Activated CD4-positive, alpha-beta T cell treated with anti-CD3 and anti-CD28 coated beads for 24 hours (primary cell): ENCODE measurements at places on chromosomes 2 and 18.

DNA sequence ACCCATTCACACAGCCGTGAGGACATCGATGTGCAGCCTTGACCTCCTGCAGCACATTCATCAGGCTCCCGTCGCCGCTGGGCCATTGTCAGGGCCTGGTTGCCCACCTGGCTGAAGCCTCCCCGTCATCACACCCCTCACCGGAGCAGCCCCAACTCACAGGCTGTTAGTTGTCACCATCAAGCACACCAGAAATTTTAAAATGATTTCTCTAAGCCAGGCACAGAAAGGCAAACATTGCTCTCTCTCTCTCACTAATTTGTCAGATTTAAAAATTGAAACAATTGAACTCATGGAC lies 167.1 kb downstream of the RTP5 start:
- DNase-seq, result no peak

DNA sequence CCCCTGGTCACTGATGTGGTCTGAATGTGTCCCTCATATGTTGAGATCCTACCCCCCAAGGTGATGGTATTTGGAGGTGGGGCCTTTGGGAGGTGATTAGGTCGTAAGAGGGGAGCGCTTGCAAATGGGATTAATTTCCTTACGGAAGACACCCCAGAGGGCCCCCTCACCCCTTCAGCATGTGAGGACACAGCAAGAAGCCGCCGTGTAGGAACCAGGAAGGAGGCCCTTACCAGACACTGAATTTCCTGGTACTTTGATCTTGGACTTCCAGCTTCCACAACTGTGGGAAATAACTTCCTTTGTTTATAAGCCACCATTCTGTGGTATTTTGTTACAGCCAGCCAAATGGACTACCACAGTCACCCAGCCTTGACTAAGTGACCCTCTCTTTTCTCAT lies 35.9 kb downstream of the NCK2 start:
- no peak for DNase-seq

DNA sequence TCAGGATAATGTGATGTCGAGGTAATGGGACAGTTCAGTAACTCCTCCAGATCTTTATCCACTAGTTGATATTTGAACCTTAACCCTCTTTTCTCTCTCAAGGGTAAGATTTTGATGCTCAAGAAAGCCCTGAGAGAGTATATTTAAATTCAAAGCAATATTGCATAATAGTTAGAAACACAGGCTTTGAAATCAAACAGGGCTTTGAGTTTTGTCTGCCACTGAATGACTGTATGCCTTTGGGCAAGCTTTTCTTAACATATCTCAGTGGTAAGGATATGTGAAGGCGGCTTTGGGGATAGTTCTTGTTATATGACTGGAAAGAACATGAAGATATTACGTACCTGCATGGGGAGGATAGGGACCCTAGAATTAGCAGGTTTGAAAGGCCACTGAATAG lies 11.1 kb downstream of the ITPRID2 start:
- no peak for DNase-seq

DNA sequence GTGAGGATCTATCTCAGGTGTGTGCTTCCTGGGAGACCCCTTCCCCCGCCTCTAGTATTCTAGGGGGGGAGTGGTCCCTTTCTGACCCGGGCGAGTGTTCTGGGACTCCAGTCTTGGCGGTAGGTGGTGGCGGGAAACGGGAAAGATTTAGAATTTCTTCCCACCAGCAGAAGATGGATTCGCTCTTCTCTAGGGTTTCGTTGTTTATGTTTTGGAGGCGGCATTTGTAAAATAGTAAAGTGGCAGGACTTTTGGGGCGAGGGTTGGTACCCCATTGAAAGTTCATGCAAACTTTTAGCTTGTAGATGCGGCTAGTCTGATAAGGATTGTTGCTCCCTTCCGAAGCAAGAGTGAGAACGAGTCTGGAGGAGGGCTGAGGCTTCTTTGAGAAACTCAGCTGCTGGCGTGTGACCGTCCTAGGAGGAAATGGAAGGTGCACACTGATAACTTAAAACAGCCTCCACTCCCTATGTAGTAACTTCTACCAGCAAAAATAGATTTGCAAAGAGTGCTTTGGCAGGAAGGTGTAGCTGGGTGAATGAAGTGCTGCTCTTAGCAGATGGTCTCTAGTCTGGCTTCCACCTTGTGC lies 412 bp downstream of the GPD2 start:
- no peak for DNase-seq

DNA sequence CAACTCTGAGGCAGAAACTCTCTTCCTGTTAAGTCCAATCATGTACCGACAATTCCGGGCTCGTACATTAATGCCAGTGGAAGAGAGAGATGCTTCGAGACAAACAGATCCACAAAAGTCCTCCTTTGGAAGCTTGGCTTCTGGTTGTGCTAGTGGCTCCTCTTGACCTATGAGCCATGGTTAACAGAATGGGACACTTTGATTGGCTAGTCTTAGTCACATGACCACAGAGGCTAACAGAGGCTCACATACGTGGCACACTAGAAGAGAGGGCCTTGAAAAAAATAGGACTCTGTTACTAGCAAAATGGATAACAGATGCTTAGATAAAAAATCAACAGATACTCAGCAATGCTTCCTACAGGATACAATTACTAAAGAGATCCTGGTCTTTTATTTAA lies 1211.9 kb upstream of the GYPC start:
- DNase-seq, result no peak

DNA sequence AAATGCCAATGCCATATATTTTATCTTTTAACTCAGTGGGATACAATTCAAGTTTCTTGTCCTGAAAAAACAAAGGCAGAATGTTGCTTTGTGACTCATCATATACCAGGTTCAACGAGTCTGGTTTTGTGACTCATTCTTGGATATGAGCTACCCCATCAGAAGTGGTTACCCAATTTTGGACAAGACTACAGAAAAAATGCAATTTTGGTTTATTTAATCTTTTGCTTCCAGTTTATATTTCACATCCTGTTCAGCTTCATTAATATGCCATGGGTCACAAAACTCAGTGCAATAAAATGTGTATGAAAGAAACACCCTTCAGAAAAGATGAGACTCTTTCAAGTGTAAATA lies 25.0 kb downstream of the FN1 start:
- no peak for DNase-seq

GRCh38 chr2:20633001-20633400 lies 17.9 kb downstream of the HS1BP3 start:
- no peak for DNase-seq

DNA sequence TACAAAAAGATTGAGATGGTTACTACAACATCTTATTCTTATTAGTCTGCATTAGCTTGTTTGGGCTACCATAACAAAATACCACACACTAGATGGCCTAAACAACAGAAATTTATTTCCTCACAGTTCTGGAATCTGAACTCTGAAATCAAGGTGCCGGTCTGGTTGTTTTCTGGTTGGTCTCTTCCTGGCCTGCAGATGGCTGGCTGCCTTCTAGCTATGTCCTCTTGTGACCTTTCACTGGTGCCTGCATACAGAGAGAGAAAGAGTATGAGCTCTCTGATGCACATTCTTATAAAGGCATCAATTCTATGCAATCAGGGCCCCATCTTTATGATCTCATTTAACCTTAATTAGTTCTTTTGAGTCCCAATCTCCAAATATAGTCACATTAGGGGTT lies 696.5 kb downstream of the TDRD15 start:
- no peak for DNase-seq

DNA sequence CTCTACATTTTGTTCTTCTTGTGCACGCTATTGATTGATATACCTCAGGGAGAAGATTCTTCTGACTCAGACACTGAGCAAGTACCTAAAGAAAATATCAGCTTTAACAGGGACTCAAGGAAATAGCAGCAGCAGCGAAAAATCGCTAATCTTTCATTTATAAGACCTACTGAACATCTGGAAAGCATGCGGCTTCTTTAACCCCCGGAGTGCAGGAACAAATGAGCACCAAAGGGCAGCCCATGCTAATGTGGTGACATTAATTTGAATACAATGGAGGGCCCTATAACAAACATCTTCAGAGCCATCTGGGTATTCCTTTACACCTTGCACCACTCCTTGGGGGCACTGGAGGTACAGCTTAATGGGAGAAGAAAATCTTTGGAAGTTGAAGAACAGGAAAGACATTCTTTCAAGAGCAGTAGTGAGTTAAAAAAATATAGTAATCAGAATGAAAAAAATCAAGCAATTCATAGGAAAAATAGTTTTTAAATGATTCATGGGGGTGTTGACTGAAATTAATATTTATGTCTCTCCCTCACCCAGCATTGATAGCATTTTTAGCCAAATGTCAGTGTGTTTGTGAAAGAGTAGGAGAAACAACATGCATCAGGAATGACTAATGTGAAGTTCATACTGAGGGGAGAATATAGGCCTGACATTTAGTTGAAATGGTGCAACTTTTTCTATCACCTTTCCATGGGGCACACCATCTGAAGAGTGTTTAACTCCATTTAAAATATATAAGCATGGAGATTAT lies 281.7 kb downstream of the HRH4 start:
- DNase-seq, result no peak

DNA sequence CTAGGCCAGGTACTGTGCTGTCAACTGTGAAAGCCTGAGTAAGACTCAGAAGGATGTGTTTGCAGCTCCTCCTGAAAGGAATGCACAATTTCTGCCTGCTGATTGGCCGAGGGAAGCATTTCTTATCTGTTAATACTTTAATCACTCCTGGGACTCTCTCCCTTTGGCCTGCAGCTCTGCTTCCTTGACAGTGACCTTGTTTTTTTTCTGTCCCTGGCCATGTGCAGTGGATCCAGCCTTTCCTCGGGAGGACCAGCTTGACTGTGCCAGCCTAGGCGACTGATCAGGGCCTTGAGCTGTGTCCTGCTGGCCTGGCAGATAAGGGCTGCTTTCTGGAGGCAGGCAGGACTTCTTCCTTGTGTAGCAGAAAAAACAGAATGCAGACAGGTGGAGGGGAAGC lies 10.0 kb downstream of the RNF144A start:
- DNase-seq, result no peak

- DNase-seq, result no peak
These were observed 349.8 kb downstream of the RBM43 start for GRCh38 chr2:150911766-150912280.

DNA sequence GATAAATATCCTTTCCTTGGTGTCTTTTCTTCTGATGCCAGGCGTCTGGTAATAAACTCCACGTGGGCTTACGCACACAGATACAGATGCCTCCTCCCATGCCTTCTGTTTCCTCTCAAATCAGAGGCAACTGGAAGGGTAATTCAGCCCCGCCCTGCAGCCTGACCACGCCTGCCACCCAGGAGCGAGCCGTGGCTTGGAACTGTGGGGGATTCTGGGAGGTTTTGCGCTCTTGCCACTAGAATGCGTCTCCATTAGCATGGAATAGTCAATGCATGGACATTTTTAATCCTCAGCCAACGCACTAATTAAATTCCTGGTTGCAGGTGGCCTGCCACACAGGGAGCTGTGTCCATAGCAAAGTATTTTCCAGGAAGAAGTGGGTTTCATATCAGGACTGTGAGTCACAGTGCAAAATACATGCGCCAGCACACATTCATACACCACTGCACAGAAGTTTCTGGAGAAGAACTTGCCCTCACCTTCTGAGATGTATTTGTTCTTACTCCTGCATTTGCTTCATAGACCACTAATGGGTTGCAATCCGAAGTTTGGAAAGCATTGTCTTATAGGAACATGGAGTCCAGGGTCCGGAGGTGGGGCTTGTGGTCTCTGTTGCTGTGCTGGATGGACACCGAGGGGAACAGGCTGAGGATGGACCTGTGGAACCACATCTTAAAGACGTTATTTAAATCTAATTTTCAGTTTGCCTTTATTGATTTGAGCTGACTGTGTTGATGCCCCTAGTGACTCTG lies 151.4 kb downstream of the LDLRAD4 start:
- DNase-seq, result no peak

DNA sequence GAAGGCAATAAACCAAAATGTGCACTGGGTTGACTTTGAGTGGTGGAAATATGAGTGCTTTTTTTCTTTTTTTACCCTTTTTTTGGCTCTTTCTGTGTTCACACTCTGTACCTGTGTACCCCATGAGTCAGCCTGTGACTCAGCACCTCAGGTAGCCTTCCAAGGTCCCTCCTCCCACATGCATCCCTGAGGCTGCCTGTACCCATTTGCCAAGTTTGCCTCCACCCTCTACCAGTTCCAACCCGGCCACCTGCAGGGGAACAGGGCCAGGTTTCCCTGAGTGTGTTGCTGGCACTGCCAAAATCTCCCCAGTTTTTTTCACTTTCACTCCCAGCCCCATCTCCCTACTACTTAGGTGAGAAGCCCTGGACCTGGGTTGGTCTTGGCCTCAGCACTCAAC lies 14.0 kb downstream of the CXCR1 start:
- DNase-seq, result no peak

GRCh38 chr18:22579271-22579670 lies 161.6 kb upstream of the CTAGE1 start:
- no peak for DNase-seq

DNA sequence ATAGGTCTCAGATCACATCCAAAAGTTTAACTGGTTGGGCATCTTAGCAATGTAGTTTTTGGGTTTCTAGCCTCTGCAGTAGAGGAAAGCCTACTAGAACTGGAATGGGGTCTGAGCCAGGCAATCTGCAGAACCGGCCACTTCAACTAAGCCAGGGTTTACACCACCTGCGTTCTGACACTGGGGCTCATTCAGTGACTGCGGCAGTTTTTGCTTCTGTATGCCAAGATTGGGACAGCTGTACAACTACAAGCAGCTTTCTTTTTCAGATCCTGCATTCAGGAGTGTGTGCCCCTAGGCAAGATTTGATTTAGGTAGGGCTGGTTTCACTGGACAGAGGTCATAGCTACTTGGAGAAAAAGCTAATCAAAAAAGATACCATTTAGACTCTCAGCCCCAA lies 43.7 kb upstream of the IGFBP5 start:
- DNase-seq, result no peak
